ENCODE measurements at places on chromosomes 1 and 21. TPM values are rescaled to one million over a fixed set of nuclear protein-coding genes. Genes with fewer than 3 reads are reported as not detected.
A peak's percentile ranks its signal among the peaks of the same experiment; 100 is the strongest.

- no peaks in the 10 kb centered on the region for H3K27me3 ChIP-seq
- DNase-seq, result no peak
- peaks cover 41% of the 10 kb centered on the region for H3K4me1 ChIP-seq
- no peak overlapping the region for H3K4me3 ChIP-seq
- H3K36me3 ChIP-seq, result no peaks in the 10 kb centered on the region
Observed at GRCh38 chr1:94142583-94142982, 21.6 kb upstream of the ABCA4 start.

DNA sequence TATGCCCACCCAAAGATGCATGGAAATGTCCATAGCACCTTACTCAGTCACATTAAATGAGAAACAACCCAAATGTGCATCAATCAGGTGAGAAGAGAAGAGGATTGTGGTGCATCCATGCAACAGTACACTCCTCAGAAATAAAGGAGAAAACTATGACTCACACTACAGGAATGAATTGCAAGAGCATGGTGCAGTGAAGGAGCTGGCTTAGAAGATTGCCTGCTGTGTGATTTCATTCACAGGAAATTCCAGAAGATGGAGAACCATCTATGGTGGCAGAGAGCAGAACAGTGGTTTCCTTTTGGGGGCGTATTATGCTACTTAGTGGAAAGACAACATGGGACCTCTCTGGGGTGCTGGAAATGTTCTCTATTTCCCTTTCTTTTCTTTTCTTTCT lies 278.6 kb upstream of the AJAP1 start:
- no peaks in the 10 kb centered on the region for H3K27me3 ChIP-seq
- H3K4me3 ChIP-seq, result no peak overlapping the region
- no peaks in the 10 kb centered on the region for H3K36me3 ChIP-seq
- DNase-seq, result no peak
- no peaks in the 10 kb centered on the region for H3K4me1 ChIP-seq

DNA sequence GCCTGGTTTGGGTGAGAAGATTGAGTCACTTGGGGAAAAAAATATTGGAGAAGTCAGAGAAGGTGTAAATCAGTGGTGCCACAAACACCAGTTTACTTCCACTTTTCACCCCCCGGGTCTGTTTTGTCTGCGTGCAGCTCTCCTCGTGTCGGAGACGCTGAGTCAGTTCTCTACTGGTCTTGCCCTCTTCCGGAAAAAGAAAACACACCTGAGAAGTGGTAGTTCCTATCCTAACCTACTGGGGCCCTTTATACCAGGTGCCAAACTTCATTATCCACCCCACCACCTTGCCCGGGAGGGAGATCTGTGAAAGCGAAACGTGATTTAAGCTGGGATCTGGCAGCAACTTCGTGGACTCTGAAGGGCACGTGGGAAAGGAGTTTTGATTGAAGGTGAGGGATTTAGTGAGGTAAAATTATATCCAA lies 855 bp upstream of the IVNS1ABP start:
- peaks cover 45% of the 10 kb centered on the region for H3K4me1 ChIP-seq
- peak overlapping the region; percentile 92 for H3K4me3 ChIP-seq
- H3K27ac ChIP-seq, result peak overlapping the region; percentile 98
- no peaks in the 10 kb centered on the region for H3K27me3 ChIP-seq
- no peak for DNase-seq

DNA sequence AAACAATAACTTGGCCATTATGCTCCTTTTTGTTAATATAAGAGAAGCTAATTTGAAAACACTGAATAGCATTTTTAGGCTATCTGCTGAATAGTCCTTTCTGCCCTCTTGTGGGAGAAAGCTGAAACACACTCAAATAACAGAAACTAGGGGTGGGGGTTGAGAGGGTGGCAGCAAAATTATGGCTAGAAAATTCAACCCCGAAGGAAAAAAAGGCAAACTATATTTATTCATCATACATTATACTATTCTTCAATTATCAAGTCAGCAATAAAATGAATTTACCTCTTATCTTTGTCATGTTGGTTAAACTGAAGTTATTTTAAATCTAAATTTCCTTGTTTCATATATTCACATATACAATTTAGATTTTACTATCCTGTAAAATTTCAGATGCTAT lies 255.9 kb downstream of the FAF1 start:
- no peaks in the 10 kb centered on the region for H3K36me3 ChIP-seq
- peaks cover 23% of the 10 kb centered on the region for H3K4me1 ChIP-seq
- H3K27me3 ChIP-seq, result no peaks in the 10 kb centered on the region
- no peak for DNase-seq
- H3K4me3 ChIP-seq, result no peak overlapping the region
- H3K27ac ChIP-seq, result no peak overlapping the region

DNA sequence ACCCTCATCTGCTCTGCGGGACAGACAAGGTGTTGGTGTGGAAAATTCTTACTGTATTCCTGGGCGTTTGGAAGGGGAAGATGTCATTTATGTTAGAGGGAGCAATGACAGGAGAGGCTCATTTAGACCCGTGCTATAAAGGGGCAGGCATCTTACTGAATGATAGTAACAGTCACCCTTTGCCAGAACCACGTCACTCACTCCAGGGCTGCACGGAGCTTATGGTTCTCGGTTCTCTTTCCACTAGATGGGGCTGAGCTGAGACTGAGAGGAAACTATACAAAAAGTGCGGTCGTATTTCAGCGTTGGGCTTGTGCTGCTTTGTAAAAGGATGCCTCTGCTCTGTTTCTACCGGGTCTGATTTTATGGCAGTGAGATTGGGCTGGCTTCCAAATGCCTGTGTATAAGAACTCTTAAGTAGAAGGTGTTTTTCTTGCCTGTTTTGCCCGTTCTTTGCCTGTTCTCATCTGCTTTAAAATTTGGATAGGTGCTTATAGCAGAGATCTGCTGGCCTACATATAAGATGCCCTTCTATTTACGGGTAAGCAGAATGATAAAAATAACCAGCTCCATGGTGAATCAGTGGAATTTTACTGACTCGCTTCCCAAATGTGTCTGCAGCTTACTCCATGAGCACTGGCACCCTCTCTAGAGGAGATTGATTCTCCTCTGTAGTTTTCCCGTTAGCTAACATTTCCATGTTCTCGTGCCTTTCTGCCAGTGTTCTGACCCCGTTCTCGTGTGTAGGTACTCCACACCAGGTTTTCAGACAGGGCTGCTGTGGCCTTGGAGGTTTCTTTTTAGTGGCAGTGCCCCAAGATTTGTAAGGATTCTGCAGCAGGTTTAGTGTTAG lies 55.9 kb downstream of the MRPS6 start:
- no peaks in the 10 kb centered on the region for H3K27me3 ChIP-seq
- H3K36me3 ChIP-seq, result peaks cover 35% of the 10 kb centered on the region
- H3K4me1 ChIP-seq, result peaks cover 53% of the 10 kb centered on the region
- H3K4me3 ChIP-seq, result peak overlapping the region; percentile 34
- peak overlapping the region; percentile 95 for H3K27ac ChIP-seq

GRCh38 chr1:5992814-5993555 lies 760 bp upstream of the NPHP4 start:
- peaks cover 18% of the 10 kb centered on the region for H3K27me3 ChIP-seq
- H3K4me1 ChIP-seq, result peaks cover 20% of the 10 kb centered on the region
- H3K27ac ChIP-seq, result no peak overlapping the region
- DNase-seq, result no peak
- H3K4me3 ChIP-seq, result peak overlapping the region; percentile 81

The UTS2 gene
- not detected for total RNA-seq

- H3K27ac ChIP-seq, result peak overlapping the region; percentile 87
- DNase-seq, result peak; percentile 49
- no peak overlapping the region for H3K4me3 ChIP-seq
- no peaks in the 10 kb centered on the region for H3K27me3 ChIP-seq
Observed at GRCh38 chr1:202589190-202589930, 120.9 kb downstream of the SYT2 start.

GRCh38 chr21:36976228-36976861 lies 9.9 kb upstream of the HLCS start:
- DNase-seq, result no peak
- H3K27ac ChIP-seq, result no peak overlapping the region
- H3K27me3 ChIP-seq, result peaks cover 9% of the 10 kb centered on the region
- no peaks in the 10 kb centered on the region for H3K36me3 ChIP-seq
- peaks cover 12% of the 10 kb centered on the region for H3K4me1 ChIP-seq

DNA sequence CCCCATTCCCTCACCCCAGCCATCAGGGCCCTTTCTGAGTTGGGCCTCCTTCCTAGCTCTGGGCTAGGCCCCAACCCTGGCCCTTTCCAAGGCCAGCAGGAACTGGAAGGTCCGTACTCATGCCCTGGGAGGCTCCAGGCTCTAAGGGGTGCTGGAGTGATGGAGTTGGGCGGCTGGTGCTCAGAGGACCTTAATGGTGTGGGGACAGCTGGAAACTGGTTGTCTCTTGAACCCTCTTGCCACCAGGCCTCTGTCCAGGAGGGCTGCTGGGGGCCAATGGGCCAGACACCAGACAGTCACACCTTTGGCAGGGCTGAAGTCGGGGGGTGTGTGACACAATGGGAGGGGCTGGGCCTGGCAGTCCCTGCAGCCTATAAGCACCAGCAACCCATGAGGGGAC lies 9.2 kb upstream of the PADI1 start:
- H3K4me1 ChIP-seq, result peaks cover 13% of the 10 kb centered on the region
- no peak overlapping the region for H3K4me3 ChIP-seq
- H3K36me3 ChIP-seq, result no peaks in the 10 kb centered on the region
- no peaks in the 10 kb centered on the region for H3K27me3 ChIP-seq
- DNase-seq, result no peak

DNA sequence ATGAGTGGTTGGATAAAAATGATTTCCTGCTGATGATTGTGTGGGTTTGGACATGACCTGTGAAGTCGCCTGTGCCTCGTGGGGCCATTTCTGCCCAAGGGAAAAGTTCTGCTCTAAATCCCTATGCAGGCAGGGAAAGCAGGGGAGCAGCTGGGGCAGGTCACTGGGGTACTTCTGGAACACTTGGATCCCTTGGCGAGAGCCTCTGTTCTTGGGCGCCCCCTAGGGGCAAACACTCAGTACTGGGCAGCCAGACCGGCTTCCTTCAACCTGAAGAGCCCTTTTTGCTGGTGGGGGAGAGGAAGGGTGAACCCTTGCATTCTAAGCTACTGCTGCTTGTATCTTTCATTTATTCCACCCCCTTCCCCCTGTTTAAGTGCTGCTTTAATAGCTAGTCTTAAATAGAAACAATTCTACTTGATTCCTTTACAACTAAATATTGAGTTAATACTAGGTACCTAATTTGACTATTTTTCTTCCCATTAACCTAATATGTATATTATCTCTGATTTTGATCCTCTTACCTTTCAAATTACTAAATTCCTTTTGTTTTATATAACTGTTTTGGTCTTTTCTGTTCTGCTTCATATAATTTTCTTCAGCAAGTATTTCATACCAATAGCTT lies 5.1 kb upstream of the CLEC20A start:
- no peaks in the 10 kb centered on the region for H3K4me1 ChIP-seq
- no peak overlapping the region for H3K4me3 ChIP-seq
- no peaks in the 10 kb centered on the region for H3K27me3 ChIP-seq
- no peaks in the 10 kb centered on the region for H3K36me3 ChIP-seq
- DNase-seq, result peak; percentile 73

The USP24 gene
- total RNA-seq, result 49.8 TPM

GRCh38 chr1:151680826-151681225 lies 35.8 kb downstream of the CELF3 start:
- peaks cover 22% of the 10 kb centered on the region for H3K36me3 ChIP-seq
- H3K27me3 ChIP-seq, result no peaks in the 10 kb centered on the region
- H3K27ac ChIP-seq, result no peak overlapping the region
- H3K4me1 ChIP-seq, result no peaks in the 10 kb centered on the region
- DNase-seq, result no peak

DNA sequence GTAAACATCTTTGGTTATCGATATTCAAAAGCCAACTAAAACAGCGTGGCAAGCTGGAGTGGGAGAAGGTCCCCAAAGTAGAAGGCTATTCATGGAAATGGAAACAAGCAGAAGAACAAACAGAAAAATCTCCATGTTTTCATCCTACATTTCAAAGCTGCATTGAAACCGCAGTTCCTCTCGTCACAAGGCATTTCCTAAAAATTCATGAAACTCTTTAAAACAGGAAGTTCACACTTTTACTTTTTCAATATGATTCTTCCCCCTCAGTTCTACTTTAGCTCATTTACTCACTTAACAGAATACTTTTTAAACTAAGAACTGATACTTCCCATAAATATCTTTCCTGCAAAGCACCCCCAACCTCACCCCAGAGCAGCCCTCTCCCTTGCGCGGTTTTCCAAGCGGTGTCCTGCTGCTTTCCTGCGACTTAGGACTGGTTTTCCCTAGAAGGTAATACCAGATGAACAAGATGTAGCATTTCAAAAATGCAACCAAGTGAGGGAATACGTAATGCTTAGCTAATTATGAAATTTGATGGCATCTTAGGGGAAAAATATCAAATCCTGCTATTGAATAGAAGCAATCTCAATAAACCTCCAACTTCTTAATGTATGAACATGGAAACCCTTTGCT lies 228.3 kb upstream of the PKN2 start:
- H3K27ac ChIP-seq, result no peak overlapping the region
- no peaks in the 10 kb centered on the region for H3K36me3 ChIP-seq
- no peaks in the 10 kb centered on the region for H3K4me1 ChIP-seq

The GIPC2 gene
- 0.20 TPM for total RNA-seq

DNA sequence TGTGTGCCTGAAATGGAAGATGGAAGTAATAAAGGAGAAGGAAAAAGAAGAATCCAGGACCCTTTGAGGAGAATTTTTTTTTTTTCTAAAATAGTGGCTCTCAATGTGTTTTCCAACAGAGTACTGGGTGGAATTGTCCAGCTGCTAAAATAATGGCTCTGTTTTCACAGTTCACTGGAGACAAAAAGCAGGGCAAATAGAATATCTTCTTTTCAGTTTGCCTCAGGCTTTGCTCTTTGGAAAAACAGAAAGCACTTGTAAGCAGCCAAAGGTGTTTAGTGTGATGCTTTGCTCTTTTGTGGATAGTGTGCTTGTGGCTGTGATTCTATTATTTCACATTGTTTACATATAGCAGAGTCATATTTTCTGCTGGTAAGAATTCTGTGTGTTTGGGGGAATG lies 77.4 kb upstream of the MROH9 start:
- H3K4me3 ChIP-seq, result no peak overlapping the region
- no peak overlapping the region for H3K27ac ChIP-seq
- peaks cover 31% of the 10 kb centered on the region for H3K27me3 ChIP-seq
- peaks cover 4% of the 10 kb centered on the region for H3K4me1 ChIP-seq

GRCh38 chr1:55541296-55541695 lies 326.1 kb upstream of the USP24 start:
- H3K27ac ChIP-seq, result no peak overlapping the region
- H3K27me3 ChIP-seq, result no peaks in the 10 kb centered on the region
- no peaks in the 10 kb centered on the region for H3K36me3 ChIP-seq
- peaks cover 5% of the 10 kb centered on the region for H3K4me1 ChIP-seq

DNA sequence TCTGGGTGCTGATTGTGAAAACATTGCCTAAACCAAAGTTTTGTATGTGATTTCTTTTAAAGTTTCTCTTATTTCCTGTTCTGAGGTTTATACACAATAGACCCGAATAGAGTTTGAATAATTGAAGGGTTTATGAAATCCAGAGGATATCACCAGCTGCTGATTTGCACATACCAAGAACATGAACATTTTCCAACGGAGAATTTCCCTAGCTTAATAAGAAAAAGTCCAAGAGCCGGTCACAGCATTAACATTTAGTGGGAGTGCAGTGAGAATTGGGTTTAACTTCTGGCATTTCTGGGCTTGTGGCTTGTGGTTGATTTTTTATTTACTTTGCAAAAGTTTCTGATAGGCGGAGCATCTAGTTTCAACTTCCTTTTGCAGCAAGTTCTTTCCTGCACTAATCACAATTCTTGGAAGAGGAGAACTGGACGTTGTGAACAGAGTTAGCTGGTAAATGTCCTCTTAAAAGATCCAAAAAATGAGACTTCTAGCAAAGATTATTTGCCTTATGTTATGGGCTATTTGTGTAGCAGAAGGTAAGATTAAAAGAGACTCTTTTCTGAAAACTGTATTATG lies at the start of gene CFH:
TSS of gene CFH (plus strand) at position 407 of the 579 bp plus-strand sequence. CDS start at position 482, 75 bp downstream.
- peak within 1 kb of the TSS; percentile 68 for H3K27ac ChIP-seq
- H3K27me3 ChIP-seq, result no peaks in the 10 kb centered on the region
- peaks cover 9% of the 10 kb centered on the region for H3K4me1 ChIP-seq

The CELA2A gene
- total RNA-seq, result not detected
